EL (cell line): ENCODE measurements at places on chromosomes 2 and 18.

- no peak for DNase-seq
Measured at GRCh38 chr2:102046135-102046986, 54.6 kb downstream of the IL1R2 start.

GRCh38 chr18:62288665-62289008 is 36.5 kb upstream of the TNFRSF11A start:
- no peak for DNase-seq

DNA sequence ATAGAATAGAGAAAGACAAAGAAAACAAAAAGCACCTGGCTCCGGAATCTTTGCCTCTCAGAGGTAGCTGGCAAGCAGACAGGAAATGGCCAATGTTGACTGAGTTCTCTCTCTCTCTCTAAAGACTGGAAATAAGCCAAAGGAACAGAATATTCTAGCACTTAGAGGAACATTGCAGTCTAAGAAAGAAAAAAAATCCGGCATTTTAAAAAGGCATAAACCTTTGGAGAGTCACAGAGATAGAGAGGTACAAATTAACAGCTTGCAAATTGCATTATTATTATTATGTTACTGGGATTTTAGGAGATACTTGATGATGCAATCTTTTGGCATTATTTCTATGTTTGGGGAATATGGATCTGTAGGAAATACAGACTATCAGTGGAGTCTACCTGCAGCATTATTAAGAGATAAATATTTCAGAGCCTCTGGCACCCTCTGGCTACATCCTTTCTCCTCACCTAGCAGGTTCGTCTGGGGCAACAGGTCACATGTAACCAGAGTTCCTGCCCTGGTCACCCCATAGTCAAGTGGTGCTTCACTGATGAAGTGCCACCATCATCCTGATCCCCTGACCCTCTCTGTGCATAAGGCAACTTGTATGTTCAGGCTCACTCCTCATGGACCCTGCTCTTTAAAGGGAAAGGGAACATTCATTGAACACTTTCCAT is 318.9 kb upstream of the ACVR2A start:
- no peak for DNase-seq

- DNase-seq, result no peak
Measured at GRCh38 chr18:63895190-63895589, 7.7 kb downstream of the SERPINB2 start.

DNA sequence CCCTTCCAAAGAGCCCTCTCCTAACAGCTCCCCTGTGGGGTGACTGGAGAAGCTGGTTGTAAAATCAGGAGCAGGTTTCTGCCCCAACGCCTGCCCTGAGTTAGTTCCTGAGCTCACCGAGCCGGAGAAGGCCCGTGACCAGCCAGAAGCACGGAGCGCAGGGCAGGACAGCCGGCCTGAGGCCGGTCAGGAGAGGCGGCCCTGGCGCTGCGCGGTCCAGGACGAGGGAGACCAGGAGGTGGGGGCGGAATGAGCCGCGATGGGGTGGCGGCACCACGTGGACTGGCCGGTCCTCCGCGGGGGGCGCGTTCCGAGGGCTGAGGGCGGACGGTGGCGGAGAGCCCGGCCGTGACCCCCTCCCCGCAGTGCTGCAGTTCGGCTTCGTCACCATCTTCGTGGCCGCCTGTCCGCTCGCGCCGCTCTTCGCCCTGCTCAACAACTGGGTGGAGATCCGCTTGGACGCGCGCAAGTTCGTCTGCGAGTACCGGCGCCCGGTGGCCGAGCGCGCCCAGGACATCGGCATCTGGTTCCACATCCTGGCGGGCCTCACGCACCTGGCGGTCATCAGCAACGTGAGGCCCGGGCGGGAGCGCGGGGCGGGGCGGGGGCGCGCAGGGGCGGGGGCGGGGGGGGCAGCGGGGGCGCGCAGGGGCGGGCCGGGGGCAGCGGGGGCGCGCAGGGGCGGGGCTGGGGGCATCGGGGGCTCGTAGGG is 29.0 kb downstream of the ANO7 start:
- peak; percentile 69 for DNase-seq

DNA sequence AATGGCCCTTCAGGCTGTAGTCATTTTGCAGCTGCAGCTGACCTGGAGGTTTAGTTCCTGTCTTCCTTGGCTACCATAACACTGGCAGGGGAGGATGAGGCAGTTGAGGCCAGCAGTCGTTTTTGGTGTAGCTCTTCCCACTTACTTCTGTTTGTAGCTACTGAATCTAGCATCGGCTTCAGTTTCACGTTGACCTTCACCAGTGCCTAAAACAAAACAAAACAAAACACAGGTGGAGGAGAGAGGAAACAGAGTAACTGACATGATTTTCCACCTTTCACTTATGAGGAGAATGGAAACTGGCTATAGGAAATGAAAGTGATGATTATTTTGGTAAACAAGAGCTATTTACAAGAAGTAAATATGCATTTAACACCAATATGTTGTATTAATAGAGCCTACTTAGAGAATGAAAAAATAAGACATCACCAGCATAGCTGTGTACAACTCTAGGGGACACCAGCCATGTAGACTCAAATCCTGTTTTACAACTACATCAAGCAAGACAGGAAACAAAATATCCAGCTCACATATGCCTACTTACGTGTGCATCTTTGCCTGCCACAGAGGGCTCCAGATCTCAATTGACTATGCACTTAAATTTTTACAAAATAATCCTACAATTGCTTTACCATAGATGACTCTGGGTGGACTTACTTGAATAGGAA is 236.9 kb downstream of the AGPS start:
- DNase-seq, result no peak

GRCh38 chr2:136505462-136505861 is 259.9 kb upstream of the THSD7B start:
- no peak for DNase-seq

DNA sequence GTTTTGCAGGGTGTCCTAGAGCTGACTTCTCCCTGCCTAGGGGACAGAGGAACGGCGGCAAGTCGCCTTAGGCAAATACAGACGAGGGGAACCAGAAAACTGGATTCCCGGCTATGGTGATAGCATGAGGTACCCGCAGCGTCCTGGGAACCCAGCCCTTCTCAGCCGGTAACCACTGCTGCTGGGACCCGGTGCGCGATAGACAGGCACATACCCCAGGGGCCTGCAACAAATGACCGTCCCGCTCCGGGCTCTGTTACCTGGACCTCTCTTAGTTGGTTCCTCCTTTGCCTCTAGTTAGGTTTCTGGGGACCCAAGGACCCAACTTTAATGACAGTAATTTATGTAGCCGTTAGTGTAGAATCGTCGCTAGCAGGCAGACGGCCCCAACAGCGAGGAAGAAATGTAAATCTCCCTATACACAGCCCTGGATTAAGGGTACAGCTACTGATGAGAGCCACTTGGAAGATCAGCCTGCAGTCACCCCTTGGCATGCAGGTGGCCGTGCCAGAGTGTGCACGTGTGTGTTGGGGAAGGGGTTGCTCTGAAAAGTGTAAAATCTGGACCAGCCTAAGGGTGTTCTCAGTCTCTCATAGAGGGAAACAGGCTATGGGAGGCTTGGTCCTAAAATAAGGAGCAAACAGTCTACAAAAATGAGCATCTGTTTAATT is 819 bp upstream of the SERPINE2 start:
- no peak for DNase-seq

DNA sequence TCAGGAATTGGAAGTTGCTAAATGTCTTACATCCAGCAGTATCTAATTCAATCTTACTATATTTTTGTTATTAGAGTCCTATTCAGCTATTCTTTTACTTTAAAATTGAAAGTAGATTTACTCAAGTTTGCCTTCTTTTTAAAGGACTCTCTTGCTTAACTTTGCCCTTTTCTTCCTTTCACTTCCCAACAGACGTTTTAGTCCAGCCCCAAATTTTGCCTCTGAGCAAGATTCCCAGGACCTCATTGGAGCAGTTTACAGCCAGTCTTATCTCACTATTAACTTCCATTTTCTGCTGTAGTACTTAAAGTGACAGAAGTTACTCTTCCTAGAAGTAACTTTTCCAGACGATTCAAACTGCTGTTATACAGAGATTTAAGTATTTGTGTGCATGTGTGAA is 1.7 kb upstream of the PRKD3 start:
- peak; percentile 82 for DNase-seq

DNA sequence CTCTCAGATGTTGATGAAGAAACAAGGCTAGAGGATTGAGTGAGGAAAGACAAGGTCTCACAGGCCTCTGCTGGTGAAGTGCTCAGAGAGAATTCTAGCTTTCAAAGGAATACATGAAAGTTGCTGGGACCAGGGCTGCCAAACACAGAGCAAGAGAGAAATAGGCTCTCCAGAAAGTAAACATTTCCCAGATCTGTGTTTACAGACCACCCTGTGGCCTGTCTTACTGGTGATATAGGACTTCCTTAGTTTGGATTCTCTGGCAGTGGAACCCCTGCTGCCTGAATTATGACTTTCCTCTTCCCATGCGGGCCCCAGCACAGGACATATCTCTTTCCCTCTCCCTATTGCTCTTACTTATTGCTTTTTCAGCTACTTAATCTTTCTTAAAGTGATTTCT is 64.5 kb downstream of the TACR1 start:
- DNase-seq, result no peak

DNA sequence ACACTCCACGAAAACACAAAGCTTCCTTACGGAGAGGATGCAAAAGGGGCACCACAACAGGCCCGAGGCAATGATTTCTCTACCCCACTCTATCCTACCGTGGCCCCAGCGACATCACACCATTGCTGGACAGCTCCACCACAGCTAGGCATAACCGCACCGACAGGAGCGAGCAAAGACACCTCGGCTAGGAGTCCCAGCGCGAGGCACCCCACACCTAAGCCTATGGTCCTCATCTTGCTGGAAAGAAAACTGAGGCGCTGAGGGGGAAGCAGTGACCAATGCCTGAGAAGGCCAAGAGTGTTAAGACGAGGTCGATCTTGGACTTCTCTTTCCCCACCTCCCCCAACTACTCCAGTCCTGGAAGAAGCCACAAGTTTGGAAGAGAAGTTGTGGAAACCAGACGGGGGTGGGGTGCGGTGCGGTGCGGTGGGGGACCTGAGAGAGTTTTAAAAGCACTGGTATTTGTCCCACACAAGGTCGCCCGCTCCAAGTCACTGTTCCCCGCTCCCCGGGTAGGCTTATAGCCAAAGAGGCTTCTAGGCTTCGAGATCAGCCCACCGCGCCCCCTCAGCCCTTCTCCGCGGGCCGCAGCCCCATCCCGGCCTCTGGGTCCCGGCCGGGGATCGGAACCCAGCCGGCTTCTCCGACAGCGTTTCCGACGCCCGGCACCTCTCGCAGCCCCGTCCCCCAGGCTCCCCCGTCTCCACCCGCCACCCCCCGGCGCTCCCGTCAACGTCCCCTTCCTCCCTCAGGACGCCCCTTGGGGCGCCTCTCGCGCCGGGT is 766 bp downstream of the PDE6D start:
- peak; percentile 20 for DNase-seq

DNA sequence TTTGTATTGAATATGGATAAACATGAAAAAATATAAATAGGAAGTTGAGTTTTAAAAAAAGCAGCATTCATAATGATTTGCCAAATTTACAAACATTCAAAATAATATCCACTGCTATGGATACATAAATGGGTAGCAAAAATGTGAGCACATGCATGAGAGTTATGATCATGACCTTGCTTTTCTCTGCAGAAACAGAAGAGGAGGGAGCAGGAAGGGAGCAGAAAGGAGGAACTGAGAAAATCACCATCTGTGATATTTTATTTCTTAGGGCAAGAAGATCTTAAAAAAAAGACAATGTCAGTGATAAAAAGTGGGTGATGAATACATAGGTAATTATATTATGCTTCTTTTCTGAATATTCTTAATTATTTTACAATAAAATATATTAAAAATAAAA is 17.7 kb upstream of the CCDC93 start:
- DNase-seq, result no peak

DNA sequence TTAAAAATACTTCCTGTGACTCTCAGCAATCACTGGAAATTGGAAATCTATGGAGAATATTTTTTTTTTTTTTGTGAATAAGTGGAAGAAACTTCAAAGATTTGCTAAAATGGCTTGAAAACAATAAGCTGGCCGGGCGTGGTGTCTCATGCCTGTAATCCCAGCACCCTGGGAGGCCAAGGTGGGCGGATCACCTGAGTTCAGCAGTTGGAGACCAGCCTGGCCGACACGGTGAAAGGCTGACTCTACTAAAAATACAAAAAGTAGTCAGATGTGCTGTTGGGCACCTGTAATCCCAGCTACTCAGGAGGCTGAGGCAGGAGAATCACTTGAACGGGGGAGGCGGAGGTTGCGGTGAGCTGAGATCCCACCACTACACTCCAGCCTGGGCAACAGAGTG is 155.5 kb upstream of the CAVIN2 start:
- DNase-seq, result no peak

DNA sequence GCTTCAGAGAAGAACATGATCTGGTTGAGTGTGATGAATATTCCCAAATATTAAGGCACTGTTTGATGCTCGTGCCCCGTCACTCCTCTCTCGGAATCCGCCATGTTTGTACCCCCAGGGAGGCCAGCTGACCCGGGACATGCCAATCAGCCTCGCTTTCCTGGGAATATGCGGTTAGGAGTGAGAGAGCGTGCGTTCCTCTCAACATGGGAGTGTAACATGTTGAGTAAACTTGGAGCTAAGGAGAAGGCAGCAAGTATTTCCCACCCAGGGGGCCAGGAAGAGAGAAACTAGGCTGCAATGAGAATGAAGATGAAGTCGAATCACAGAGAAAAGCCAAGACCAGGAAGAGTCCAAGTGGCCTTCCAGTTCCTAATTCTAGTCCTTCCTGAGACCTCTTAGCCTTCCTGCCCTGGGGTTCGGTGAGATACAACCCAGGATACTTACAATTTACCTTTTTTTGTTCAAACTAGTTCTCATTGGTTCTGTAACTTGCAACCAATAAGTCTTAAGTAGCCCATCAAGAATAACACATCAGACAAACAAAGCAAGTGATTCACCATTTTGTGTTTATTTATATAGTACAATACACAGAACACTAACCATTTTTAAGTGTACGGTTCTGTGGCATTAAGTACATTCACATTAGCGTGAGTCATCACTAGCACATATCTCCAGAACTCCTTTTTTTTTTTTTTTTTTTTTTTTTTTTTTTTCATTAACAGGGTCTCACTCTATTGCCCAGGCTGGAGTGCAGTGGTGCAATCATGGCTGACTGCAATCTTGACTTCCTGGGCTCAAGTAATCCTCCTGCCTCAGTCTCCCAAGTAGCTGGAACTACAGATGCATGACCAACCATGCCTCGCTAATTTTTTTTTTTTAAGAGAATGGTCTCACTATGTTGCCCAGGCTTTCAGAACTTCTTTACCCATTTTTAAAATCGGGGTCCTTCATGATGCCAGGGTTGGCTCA is 36.4 kb upstream of the SLC1A4 start:
- peak; percentile 76 for DNase-seq

DNA sequence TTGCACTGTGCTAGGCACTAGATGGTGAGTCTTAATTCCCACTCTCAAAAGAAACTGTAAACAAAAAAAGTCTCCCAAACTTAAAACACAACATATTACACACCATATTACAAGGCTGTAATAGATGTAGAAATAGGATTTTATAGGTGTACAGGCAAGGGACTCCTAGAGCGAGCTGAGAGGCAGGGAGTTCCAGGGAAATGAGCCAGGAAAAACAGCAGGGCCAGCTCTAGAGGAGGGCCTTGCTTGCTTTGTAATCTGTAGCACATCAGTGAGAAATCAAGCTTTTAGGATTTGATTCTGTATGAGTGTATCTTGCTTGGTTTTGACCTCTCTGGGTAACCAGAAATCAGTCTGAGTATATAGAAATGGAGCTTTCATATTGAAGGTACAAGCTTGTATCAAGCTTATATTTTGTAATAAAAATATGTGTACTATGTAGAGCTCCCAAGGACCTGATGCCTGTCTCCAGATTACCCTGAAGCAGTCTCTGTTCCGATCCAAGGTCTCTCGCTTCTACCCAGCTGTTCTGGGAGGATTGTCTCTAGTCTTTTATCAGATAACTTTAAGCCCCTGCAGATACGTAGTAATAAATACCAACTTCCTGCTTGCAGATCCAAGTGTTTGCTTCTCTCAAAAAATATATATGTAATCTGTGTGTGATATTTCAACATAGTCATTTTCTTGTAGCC is 73.0 kb downstream of the MYO1B start:
- DNase-seq, result peak; percentile 62
